ENCODE measurements at places on chromosomes 7 and 10.

DNA sequence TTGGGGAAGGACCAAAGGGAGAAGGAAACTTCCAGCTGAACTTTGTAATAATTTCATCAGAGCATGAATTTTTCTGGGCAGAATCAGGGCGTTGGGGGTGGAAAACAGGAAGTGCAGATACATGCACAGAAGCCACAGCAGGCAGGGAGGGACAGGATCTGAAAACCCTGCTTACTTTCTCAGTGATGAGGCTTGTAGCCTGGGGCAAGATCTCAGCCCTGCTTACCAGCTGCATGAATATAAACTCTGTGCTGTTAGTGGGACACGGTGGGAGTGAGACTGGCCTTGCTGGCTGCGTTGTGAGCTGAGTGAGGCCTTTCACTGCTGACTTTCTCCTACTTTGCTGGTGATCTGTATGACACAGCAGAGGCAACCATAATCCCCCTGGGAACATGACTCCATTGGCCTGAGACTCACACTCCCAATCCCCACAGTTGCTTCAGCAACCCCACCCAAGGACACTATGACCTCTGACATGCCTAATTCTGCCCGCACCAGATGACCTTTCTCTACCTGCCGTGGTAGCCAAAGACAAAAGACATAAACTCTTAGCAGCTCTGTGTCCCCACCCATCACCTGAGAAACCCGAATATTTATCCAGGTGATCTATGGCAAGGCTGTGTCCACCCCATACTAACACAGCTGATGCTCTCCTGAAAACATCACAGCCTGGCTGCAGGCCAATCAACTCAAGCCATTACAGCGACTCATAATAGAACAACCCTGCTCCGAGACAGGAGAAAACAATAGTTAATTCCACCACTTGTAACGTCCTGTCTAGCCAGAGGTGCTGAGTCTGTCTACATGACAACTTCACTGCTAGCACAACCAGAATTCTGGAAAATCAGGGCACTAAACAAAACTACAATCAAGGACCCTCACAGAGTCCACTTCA, 190.7 kb upstream of the CHRM2 start:
- DNase-seq: peak; percentile 89

GRCh38 chr10:112605063-112605462, 158.0 kb downstream of the VTI1A start:
- DNase-seq: no peak

DNA sequence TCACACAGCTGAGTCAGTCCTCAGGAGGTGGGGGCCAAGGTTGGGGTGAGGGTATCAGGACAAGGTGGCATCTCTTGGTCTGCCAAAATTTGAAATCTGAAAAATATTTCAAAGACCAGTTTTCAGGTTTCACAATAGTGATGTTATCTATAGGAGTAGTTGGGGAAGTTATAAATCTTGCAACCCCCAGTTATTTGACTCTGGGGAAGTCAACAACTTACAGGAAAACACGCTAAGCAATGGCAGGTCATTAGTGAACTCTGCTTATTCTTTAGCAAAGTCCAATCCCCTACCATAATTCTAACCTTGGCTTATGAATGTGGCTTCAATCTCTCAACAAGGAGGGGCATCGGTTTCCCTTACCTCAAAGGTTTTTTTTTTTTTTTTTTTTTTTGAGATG, 94.9 kb downstream of the MARCHF5 start:
- no peak for DNase-seq

DNA sequence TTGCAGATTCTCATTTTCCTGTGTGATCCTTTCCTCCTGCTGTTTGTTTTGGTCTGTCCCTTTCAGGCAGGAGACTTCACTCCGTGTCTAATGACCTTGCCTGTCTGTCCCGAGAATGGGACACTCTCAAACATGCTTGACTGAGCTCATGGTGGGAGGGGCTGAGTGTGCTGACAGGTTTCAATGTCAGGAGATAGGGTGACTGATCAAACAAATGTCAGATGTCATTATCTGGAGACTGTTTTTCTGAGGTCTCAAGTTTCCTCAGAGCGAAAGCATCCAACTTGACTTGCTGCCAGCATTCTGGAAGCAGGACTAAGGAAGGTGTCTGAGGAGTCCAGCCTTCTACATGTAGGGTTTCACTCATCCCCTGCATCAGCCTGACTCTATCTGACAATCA, 228.8 kb upstream of the KIAA1217 start:
- no peak for DNase-seq

GRCh38 chr10:114893251-114893650, 44.7 kb upstream of the TRUB1 start:
- DNase-seq: peak; percentile 36

- no peak for DNase-seq
These were observed 51.5 kb downstream of the LRRC4 start for GRCh38 chr7:127979728-127980126.

GRCh38 chr7:8014399-8014798, 45.8 kb downstream of the GLCCI1 start:
- DNase-seq: no peak

DNA sequence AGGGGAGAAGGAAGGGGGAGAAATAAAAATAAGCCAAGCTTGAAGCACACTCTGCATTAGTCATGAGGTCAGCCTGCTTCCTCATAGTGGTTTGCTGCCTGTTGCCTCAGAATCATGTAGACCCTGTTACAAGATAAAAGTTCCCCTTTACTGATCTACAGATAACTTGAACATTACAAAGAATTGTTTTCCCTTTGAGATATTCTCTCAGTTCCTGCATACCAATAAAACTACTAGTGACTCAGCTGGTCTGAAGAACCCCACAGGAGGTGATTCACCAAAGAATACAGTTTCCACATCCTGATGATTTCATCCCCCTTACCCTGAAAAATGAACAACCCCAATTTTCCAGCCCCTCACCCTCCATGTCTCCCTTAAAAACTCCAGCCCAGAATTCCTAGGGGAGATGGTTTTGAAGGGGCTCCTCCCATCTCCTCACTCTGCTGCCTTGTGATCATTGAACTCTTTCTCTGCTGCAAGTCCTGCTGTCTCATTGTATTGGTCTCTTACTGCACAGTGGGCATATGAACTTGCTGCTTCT, 31.5 kb upstream of the NRP1 start:
- DNase-seq: peak; percentile 99

Data from ELR (cell line).